Activated CD4-positive, CD25-positive, alpha-beta regulatory T cell treated with anti-CD3 and anti-CD28 coated beads, Interleukin-2, amount 50 U/mL, for 16 hours (primary cell): ENCODE measurements at places on chromosomes 1 and 21.

DNA sequence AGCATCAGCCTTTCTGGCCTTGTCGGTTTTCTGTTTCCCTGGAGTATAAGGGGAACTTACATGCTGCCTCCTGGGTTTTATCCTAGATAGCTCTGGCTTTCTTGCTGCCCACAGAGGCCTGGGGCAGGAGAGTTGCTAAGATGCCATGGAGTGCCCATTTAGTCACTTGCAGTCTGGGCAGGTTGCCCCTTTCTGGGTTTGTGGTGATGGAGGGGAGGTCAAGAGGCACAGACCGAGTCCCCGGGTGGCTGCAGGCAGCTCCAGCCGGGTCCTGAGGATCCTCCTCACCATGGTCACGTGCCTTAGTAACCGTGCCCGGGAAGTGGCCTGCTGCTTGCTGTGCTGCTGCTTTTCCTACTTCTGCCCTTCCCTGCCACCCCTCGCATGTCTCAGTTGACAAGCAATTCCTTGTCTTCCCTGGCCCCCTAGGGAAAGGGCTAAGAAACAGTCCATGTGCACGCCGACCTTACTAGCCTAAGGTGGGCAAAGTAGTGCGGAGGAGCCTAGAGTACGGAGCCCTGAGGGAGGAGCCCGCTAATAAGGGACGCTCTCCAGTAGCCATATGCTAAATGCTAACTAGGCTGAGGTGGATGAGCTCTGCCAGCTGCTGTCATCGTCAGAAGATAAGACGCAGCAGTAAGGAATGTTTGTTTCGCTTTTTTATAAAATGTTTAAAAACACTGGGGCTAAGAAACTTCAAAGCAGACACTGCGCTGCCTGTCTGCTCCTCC, 34.8 kb downstream of the CLCA1 start:
- no peak for DNase-seq

- no peak for DNase-seq
Observed at GRCh38 chr1:92956254-92957029, 4.8 kb downstream of the DIPK1A start.

- DNase-seq: no peak
Observed at GRCh38 chr1:50270926-50271325, 152.3 kb downstream of the DMRTA2 start.

GRCh38 chr1:216896146-216896545, 172.9 kb upstream of the ESRRG start:
- DNase-seq: no peak

DNA sequence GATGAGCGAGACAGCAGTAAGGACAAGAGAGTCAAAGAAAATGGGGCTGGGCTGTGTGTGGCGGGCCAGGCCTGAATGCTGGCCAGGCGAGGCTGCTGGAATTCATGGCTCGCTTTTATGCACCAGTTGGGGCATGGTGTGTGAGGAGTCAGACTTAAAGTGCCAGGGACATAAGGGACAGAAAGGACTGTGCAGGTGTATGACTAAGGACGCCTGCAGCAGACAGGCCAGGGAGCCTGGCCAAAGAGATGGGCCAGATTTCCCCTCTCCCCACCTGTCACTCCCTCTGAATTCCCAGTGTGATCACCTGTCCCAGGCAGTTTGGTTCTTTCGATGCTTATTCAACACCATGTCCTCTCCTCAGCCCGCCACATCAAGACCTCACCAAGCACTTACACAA, 16.9 kb upstream of the SMIM12 start:
- DNase-seq: no peak

- DNase-seq: no peak
Observed at GRCh38 chr21:36980280-36981048, 14.0 kb upstream of the HLCS start.

- no peak for DNase-seq
Observed at GRCh38 chr1:55065648-55066047, 26.3 kb downstream of the PCSK9 start.

GRCh38 chr1:158801396-158801795, 20.4 kb upstream of the OR6N2 start:
- DNase-seq: no peak

DNA sequence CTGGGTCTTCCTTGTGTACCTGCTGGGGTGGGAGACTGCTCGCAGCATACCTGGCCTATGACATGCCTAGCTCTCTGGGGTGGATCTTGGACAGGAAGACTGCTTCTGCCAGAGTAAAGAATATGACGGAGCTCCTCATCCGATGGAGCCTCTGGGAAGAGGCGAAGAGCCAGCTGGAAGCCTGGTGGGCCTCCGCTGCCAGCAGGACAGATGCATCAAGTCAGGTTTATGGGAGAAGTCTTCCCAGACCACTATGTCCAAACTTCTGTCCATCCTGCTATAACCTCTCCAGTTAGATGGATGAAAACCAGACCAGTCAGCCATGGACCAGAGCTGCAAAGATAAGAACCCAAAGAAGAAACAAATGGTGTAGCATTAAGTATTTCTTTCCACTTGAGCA, 27.7 kb upstream of the NGF start:
- no peak for DNase-seq

GRCh38 chr1:25862785-25863485, 3.7 kb upstream of the AUNIP start:
- no peak for DNase-seq

- DNase-seq: no peak
Observed at GRCh38 chr1:192357924-192358323, 41.1 kb downstream of the RGS21 start.

DNA sequence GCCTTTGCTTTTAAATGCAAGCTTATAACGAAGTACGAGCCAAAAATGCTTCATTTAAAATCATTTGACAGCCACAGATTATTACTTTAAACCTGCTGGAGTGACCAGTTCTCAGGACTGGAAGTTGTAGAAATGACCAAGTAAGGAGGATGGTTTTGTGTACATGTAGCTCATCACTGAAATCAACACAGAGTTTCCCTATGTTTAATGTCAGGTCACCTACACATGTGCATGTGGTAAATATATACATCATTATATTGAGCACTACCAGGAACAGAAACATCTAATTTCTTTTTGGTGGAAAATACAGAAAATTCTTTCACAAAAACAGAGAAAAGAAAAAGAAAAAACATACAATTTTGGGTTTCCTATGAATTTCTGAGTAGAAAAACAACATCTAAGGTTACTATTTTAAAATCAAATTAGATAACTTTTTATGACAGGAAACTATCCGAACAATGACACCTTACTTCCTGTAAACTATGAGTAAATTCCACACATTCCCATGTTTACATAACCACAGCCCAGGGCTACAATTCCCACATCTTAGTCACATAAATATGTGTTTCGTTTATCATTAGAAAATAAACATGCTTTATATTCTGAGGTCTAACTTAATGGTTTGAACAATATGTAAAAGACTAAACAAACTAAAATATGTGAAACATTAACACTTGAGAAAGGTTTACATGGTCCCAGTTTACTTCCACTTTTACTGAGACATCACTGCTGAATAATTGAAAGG, 73.6 kb downstream of the ZNF281 start:
- no peak for DNase-seq

GRCh38 chr1:11571906-11572616, 82.2 kb downstream of the FBXO2 start:
- no peak for DNase-seq

- no peak for DNase-seq
Observed at GRCh38 chr1:228308628-228309325, 97.9 kb downstream of the TRIM11 start.

GRCh38 chr1:151210830-151211229, 12.5 kb downstream of the PIP5K1A start:
- DNase-seq: no peak

GRCh38 chr1:113616156-113616555, 143.1 kb downstream of the PHTF1 start:
- no peak for DNase-seq

- DNase-seq: no peak
Observed at GRCh38 chr1:45172005-45172404, 34.4 kb downstream of the ZSWIM5 start.

DNA sequence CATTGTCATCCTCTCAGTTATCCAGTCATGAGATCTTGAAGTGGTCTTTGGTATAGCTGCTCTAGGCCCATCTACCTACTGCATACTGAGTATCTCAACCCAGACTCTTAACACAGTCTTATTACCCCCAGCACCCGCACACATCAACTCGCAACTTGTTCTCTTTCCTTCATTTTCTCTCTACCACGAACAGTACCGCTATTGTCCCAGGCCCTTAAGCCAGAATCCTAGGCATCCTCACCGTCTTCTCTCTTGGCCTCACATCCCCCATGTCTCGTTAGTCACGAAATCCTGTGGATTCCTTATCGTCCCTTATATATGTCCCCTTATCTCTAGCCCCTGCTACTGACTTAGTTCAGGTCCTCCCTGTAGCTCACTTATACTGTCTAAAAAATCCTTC, 126.4 kb downstream of the TMEM53 start:
- no peak for DNase-seq

DNA sequence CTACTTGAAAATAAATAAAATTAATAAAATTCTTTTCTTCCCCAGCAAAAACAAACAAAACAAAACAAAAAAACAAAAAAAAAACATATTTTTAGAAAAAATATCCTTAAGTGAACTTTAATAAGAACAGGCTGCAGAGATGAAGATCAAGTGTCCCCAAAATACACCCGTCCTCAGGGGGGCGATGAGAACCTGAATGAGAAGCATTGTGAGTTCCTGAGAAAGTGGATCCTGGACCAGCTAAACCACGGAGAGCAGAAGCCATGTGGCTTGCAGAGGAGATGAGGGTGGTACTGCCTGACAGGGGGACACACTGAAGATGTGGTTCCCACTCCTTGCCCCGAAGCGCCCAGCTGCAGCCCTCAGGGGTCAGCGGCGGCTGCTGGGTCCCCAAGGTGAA, 89.3 kb downstream of the ITPKB start:
- no peak for DNase-seq

- DNase-seq: no peak
Observed at GRCh38 chr1:243455760-243456651, 200.2 kb downstream of the SDCCAG8 start.

- DNase-seq: no peak
Observed at GRCh38 chr1:196438329-196438728, 169.9 kb downstream of the KCNT2 start.

DNA sequence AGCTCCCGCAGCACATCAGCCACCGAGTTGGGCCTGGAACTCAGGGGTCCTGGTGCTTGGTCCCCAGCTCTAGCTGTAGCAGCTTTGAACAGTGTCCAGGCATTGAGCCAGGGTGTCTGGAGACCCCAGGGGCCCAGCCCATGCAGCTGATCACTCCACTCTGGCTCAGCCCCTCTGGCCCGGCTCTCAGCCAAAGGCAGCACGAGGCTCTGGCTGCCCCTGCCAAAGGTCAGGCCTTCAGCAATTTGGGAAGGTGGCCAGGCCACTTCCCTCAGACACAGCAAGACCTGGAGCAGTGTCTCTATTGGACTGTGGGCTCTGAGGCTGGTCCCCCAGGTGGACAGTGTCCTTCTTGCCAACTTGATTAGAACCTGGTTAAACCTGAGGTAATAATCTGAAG, 34.4 kb upstream of the RNF19B start:
- no peak for DNase-seq

- DNase-seq: no peak
Observed at GRCh38 chr1:11098931-11099309, 749 bp downstream of the EXOSC10 start.
